ENCODE measurements at places on chromosomes 1 and 21. TPM values are rescaled to one million over a fixed set of nuclear protein-coding genes. Genes with fewer than 3 reads are reported as not detected.
A peak's percentile ranks its signal among the peaks of the same experiment; 100 is the strongest.

GRCh38 chr1:193031431-193031830 lies 27.7 kb downstream of the UCHL5 start:
- no peak for DNase-seq

DNA sequence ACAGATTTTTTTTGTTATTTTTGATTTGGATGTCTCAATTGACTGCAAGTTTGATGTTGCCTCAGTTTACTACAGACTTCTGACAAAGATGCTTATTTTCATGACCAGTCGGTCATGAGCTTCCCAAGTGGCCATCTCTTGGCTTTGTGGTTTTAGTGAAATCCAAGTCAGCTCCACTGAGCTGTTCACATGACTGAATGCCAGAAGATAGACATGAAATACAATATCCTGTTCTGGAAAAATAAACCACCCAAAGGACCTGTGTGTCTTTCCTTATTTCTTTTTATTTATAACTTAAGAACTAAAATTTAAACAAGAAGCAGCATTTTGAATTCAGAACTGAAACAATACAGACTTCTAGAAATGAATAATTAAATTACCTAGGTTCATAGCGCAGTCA lies 89.3 kb downstream of the HMCN1 start:
- no peak for DNase-seq

GRCh38 chr1:75533085-75533484 lies 77.8 kb downstream of the SLC44A5 start:
- DNase-seq: no peak

DNA sequence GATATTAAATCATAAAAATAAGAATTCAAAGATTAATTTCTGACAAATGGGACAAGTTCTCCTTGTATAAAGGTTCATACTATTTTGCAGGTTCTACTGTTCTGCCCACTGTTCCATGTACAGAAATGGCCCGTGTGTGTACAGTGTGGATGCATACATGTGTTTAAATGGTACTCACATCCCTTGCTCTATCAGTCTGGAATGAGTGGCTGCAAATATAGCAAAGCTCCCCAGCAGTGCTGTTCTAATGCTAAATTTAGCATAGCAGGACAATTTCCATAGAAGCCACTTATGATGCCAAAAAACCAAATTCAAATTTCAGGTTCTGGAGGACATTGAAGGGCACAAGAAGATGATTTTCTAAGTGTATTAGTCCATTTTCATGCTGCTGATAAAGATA lies 9.4 kb upstream of the SEC16B start:
- no peak for DNase-seq

DNA sequence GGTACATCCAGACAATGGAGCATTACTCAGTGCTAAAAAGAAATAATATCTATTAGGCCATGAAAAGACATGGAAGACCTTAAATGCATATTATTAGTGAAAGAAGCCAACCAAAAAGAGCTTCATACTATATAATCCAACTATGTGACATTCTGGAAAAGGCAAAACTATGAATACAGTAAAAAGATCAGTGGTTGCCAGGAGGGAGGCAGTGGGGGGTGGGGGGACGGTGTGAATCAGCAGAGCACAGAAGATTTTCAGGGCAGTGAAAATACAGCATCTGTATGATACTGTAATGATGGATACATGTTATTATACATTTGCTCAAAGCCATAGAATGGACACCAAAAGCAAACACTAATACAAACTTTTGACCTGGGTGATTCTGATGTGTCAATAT lies 339.4 kb upstream of the SNX7 start:
- DNase-seq: no peak

- DNase-seq: peak; percentile 46
Observed at GRCh38 chr1:22841860-22842281, 130.8 kb downstream of the LACTBL1 start.

- no peak for DNase-seq
Observed at GRCh38 chr1:5690898-5691297, 301.3 kb downstream of the NPHP4 start.

GRCh38 chr1:192877283-192877886 lies 68.5 kb downstream of the RGS2 start:
- DNase-seq: no peak

Gene HUNK
- polyA plus RNA-seq: 0.14 TPM

DNA sequence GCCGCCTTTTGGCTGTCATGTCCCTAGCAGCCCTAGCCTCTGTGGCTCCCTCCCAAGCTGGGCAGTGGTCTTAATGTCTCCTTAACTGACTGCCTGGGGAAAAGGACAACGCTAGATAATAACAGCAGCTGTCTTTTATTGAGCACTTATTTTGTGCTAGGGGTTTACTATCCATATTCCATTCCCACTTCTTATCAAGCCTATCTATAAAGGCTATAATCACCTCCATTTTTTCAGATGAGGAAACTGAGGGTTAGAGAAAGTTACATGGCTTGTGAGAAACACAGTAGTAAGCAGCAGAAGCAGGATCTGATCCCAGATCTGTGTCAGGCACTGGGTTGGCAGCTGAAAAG lies 6.2 kb downstream of the SH3BGRL3 start:
- DNase-seq: no peak

GRCh38 chr1:11842154-11843041 lies 5.2 kb downstream of the NPPA start:
- DNase-seq: peak; percentile 61

Gene ESPN
- polyA plus RNA-seq: 0.12 TPM

GRCh38 chr1:12438349-12438924 lies 179.6 kb downstream of the DHRS3 start:
- no peak for DNase-seq

DNA sequence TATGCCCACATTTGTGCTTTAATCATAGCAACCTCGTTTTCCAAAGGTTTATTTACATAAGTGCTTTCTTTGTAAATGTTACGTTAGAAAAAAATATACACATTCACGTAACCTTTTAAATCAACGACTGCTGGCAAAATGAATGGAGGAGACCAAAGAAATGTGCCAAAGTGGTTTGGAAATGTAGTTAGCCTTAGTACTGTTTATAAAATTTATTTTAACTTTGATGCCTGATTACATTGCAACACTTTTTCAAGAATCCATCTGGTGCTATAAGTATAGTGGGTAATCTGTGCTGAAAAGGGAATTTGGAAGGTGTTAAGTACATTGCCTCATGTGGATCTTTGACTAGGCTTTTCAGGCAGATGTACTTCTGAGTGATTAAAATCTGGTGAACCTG lies 108.9 kb downstream of the IFI44 start:
- DNase-seq: no peak

- DNase-seq: peak; percentile 42
Observed at GRCh38 chr1:115266729-115267421, 71.2 kb downstream of the NGF start.

Gene FAAH
- polyA plus RNA-seq: 16.4 TPM

DNA sequence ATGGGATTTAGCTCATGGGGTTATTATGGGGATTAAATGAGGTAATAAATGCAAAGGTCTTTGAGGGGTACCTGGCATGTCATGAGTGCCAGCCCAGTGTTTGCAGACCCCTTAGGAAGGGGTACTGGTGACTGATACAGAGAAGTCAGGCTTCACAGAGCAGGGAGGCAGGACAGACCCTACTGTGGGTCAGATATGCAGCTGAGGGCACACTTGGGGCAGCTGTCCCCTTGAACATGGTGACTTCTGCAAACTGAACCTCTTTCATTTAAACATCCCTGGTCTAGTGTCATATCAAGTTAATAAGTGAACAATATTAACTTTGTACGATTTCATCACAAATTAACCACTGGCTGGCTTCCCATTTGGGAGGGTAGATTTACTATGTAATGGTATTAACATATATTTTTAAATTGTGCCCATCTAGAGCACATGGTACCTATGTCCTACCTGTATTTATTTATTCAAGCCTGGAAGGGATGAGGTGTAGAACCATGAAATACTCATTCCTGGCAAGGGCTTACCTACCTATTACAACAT lies 25.9 kb downstream of the STPG1 start:
- DNase-seq: no peak

Gene RBBP4
- 17.9 TPM for polyA plus RNA-seq

- peak; percentile 55 for DNase-seq
Observed at GRCh38 chr1:231421546-231421970, 529 bp downstream of the EGLN1 start.

DNA sequence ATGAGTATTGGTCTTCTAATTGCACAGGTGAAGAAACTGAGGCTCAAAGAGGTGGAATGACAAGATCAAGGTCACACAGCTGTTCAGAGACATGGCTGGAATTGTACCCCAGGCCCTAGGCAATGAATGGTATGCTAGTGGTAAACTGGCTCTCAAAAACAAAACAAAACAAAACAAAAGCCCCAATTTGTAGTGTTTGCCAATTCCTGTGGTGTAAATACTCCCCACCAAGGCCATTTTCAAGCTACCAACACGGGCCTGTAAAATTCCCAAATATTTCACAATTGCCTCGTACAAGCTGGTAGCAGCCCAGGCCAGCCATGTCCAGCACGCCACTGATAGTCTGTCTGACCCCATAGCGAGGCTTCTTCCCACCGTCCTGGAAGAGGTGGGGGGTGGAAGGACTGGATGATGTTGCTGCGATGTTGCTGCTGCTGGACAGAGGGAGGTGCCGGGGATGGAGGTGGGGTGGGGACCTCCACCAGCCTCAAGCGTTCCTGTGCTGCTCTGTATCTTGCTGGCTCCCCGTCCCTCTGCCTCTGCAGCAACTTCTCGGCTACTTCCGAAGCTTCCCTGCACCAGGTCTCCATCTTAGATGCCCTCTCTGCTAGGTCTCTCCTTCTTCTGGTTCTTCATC lies 62.2 kb upstream of the RUNX3 start:
- no peak for DNase-seq

DNA sequence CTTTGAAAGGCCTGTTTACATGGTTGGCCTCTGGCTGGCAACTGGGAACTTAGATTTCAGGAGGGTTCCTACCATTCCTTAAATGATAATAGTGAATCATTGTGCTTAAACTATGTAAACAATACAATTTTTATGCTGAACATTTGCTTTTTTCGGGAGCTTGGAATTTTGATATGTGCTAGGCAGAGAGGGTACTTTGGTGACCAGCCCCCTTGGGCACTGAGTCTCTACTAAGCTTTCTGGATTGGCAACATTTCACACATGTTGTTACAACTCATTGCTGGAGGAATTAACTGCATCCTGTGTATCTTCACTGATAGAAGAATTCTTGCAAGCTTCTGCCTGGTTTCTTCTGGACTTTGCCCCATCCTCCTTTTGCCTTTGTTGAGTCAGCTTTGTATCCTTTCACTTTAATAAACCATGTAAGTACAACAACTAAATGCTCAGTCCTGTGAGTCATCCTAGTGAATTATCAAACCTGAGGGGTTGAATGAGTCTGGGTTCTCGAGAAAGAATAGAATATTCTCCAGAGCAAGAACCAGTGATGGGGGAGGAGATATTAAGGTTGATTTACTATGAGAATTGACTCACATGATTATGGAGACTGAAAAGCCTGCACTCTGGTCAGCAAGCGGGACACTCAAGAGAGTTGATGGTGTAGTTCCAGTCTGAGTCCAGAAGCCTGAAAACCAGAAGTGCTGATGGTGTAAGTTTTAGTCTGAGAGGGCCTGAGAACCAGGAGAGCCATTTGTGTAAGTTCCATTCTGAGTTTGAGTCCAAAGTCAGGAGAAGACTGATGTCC lies 3.1 kb upstream of the SLC16A4 start:
- no peak for DNase-seq

GRCh38 chr1:239458144-239458500 lies 71.8 kb downstream of the CHRM3 start:
- no peak for DNase-seq

DNA sequence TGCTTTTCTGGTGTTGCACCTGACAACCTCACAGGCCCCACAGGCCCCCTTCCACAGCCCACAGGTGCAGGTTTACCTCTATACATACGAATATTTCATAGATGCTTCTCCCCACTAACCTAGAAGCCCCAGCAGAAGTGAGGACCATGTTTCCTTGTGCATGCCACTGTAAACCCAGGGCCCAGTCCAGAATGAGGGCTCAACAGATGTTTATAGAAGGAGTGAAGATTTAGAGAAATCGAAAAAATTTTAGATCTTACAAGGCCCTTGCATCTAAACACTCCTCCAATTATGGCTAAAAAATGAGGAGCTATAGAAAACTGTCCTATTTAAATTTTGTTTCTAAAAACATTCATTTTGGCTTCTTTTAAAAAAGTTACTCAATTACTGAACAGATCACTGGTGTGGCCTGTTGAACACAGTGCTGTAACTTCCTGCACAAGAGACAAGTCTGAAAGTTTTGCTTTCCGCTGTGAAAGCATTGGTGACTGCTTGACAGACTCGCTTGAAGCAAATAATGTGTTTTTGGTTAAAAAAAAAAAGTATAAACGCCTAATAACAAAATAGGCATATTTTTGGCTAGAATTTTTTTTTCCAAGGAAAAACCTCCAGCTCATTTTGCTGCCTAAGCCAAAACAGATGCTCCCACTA lies 1.2 kb downstream of the ABCB10 start:
- no peak for DNase-seq

DNA sequence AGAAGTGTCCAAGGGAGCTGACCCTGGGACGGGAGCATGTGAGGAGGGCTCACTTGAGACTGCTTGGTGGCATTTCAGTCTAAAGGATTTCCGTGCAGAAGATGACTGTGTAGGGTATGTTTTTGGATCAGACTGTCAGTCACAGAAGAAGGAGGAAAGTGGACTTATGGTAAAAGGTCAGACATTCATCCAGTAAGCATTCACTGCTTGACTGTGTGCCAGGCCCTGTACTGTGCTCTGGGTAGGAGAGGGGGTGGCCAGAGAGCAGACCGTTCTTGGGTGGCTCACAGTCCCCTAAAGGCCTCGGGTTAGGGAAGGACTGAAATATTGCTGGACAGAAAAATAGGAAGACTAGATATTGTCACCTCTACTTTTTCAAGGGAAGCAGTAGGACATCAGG lies 2.1 kb upstream of the SERINC2 start:
- no peak for DNase-seq

DNA sequence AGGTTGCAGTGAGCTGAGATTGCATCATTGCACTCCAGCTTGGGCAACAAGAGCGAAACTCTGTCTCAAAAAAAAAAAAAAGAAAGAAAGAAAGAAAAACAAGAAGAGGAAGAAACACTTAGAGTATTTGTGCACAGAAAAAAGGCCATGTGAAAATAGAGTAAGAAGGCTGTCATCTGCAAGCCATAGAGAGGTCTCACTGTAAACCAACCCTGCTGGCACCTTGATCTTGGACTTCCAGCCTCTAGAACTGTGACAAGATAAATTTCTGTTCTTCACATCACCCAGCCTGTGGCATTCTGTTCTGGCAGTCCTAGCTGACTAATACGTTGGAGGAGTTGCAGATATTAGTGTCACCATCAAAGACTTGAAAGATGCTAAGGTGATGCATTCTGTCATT lies 12.1 kb upstream of the ZDHHC18 start:
- DNase-seq: no peak

DNA sequence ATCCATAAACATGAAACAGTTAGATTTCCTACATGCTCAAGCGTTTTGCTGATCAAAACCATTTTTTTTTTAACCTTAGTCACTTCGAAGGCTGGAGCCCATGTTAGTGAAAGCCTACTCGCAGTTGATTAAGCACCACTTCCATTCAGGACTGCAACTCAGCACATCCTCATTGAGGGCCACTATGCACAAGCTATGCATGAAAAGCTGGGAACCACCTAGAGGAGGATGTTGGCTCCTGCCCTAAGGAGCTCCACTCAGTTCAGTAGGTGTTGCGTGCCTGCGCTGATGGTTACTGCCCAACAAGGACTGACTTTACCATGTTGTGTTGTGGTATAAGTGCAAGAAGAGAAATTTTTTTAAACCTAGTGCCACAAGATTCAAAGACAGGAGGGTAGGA lies 181.4 kb upstream of the L1TD1 start:
- no peak for DNase-seq

- peak; percentile 64 for DNase-seq
Observed at GRCh38 chr1:9413071-9413876, 120.6 kb downstream of the SPSB1 start.

Measured in heart right ventricle (tissue), 16 donors.